ENCODE measurements at places on chromosomes 2 and 18.

DNA sequence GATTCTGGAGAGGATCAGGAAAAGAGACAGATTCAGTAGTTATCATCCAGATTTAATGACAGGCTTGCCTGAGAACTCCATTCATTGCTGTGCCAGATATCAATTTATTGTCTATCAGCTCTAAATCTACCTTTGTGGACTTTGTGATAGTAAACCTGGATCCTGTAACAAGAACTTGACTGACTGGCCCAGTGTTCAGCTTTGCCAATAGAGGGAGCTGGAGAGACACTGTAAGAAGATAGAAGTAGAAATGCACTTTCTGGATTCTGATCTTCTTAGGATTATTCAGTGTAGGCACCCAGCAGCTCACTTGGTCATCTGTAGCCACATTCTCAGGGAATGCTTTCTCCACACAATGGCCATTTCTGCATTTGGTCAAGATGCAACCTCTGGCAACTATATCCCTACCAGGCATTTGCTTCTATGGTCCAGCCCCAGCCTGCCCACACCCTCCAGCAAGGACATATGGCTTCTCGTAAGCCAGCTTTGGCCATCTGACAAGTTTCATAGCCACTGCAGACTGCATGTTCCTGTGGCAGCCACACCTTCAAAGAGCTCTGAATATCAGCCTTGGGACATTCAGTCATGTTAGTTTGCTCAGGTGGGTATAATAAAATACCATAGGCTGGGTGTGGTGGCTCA lies 6.1 kb upstream of the SERPINB8 start:
- DNase-seq: peak; percentile 66

DNA sequence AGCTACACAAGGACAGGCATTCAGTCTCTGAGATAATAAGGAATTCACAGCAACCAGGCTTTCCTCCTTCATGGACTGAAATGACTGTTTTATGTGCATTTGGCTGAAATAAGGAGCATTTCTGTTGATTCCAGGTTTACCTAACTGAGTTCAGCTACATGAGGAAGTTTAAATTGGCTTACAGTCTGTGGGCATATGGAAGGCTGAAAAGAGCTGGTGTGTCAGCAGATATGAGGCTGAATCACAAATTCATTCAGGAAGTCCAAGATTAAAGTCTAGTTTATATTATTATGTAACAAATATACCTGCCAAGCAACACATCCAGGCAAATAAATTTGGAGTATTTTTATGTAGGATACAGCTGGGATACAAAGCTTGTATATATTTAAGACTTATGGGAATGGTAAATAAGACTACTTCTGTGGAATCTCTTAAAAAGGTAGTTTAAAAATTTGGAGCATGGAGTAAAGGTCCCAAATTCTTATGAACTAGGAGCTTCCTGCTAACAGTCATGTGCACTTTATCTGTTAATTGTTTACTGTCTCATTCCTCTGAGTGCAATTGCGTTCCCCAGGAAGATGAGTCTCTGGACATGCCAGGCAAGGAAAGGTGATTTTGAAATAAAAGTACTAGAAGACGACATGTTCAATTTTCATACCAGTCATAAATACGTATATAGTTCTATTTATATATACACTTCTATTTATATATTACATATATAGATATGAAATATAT lies 53.0 kb downstream of the ZC3H8 start:
- DNase-seq: no peak

DNA sequence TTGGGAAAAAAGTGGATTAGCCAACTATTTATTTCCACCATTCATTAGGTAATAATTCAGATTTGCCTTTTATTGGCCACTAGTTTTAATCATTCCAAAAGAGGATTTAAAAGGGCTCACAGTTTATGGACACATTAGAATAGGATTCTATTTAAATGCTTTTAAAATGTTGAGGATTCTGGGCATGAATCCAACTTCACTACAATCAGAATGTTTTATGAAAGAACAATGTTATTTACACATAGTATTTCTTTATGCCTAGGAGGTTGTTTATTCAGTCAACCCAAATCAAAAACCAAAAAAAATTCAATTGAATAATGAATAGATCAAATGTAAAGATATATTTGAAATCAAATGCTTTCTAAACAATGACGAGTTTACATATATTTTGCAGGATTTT lies 232.2 kb downstream of the GULP1 start:
- no peak for DNase-seq

GRCh38 chr2:23009545-23010149 lies 375.3 kb upstream of the KLHL29 start:
- no peak for DNase-seq

- no peak for DNase-seq
These were observed 179.6 kb upstream of the SLC39A10 start for GRCh38 chr2:195477248-195477995.

DNA sequence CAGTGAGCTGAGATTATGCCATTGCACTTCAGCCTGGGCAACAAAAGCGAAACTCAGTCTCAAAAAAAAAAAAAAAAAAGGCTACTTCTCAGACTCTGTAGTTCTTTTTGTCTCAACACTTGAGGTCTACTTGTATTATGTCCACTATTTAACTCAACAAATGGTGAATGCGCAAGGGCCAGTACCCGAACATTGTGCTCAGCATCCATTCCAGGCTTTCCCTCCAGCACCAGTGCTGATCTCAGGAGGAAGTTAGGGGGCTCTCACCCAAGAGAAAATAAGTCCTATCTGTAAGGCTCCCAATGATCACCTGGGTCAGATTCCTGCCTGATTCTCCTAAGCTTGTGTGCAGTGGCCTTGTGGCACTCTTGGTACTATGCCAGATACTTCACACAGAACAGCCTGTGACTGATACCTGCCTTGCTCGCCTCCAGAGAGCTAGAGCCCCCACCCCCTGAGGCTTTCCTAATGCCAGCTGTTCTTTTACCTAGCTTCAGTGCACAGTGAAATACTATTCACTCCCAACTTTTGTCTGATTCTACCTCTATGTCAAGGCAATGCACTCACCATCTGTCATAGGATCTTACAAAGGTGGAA lies 74.9 kb downstream of the INO80D start:
- no peak for DNase-seq

DNA sequence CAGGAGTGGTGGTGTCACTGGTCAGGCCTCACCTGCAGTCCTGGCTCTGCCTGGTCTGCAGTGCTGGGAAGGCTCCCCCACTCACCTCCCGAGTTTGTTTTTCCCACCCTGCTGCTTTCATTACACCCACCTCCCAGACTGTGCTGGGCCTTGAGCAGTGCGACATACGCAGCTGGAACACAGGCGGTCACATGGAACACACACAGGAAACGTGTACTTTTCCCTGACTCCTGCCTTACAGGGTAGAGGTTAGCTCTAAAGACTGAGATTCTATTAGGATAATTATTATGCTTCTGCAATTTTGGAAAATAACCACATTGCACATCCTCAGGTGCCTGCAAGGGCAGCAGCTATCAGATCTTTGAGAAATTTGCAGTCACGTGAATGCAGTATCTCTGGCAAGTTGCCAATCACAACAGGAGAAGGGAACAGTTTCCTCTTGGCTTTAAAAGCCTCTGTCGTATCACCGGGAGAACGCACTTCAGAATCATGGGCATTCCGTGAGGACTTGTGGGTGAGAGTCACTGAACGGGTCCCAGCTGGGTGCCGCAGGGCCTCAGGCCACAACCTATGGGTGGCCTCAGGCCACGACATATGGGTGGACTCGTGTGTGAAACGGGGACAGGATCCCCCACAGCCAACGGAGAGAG lies 136.5 kb downstream of the ZNF236 start:
- DNase-seq: no peak

GRCh38 chr2:25757906-25758305 lies 84.5 kb upstream of the DTNB start:
- no peak for DNase-seq

- no peak for DNase-seq
These were observed 11.9 kb downstream of the BCL2 start for GRCh38 chr18:63307551-63308200.

DNA sequence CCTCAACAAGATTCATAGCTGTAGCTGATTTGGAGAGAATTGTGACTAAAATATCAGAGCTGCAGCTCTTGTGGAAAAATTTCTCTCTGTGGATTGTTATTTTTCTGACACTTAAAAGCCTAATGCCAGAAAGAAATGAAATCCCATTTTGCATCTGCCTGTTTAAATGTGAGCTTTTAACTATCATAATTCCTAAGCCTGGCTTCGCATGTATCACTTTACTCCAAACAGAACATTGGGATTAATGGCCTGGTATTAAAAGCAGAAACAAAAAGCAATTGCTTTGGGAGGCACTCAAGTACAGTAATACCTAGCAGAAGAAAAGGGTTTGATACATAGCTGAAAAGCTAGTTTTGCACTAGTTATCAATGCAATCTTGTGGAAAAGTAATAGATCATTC lies 164.2 kb upstream of the FSHR start:
- DNase-seq: no peak

- DNase-seq: peak; percentile 69
These were observed 11.0 kb upstream of the ZNF24 start for GRCh38 chr18:35355140-35355618.

DNA sequence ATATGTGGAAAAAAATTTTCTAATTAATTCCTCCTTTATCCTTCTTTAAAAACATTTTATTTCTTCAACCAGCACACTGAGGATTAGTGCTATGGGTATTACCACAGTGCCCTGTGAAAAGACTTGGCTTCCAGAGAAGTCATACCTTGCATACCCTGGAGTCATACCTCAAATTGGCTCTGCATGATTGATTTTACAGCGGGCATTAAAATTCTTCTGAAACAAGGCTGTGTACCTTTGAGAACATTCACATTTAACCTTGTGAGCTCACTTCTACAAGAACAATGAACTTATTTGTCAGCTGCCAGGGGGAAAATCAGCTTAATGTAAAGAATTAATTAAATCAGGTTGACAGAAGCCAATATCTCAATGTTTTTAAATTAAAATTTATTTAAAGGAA lies 44.6 kb downstream of the SLC35F5 start:
- no peak for DNase-seq

All from activated naive CD4-positive, alpha-beta T cell treated with anti-CD3 and anti-CD28 coated beads, Interleukin-2, amount 10 ng/mL, durations not matched to agents 7 days and 5 days (primary cell).